ENCODE measurements at places on chromosomes 7 and 10.

DNA sequence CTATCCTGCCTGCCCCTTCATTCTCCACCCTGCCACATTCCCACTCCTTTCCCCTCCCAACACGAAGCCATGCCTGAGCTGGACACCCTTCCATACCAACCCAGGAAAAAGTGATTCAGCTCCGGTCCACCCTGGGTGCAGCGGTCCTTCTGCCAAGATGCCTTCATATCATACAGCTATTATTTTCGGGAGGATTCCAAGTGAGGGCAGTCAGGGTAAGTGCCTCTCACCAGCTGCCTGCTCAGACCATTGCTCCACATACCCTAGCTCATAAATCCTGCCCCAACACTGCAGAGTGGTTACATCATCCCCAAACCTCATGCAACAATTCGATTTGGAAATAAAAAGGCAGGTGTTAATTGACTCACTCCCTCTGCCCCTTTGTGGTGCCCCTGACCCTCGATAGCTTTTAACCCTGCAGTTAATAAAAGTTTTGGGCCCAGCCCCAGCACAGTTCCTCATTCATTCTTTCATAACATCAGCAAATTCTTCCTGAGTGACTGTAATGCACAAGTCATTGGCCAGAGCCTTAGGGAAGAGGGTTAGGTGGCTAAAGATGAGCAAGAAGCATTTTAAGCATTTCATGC lies 42.6 kb downstream of the ZNF503 start:
- DNase-seq: no peak

- peak; percentile 19 for DNase-seq
Measured at GRCh38 chr10:93495654-93496321, 624 bp upstream of the CEP55 start.

- no peak for DNase-seq
Measured at GRCh38 chr7:29900745-29901144, 88.9 kb downstream of the SCRN1 start.

- no peak for DNase-seq
Measured at GRCh38 chr7:112238852-112239610, 32.5 kb downstream of the ZNF277 start.

DNA sequence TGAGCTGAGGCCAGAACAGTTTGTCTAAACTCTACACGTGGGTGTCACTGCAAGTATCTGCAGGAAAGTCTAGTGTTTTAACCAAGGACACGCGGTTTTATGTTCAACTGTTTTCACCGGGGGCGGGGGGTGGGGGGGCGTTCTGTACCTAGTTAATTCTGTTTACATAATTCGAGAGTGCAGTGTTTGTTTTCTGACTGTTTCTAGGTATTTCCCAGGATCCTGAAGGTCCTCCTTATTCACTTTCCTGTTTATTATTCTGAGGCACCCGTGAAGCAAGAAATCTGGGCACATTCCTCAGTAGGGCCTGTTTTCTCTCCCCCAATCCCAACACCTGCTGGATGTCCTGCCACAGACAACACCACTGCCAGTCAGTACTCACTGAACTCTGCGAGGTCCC lies 7.6 kb downstream of the LOXL4 start:
- no peak for DNase-seq
